CD4-positive, alpha-beta T cell (primary cell): ENCODE measurements at places on chromosomes 4 and X. TPM values are rescaled to one million over a fixed set of nuclear protein-coding genes. Genes with fewer than 3 reads are reported as not detected.

CPZ gene
- not detected for total RNA-seq

MAGEB10 gene
- not detected for total RNA-seq

VSIG1 gene
- total RNA-seq: 14.9 TPM

RAI2 gene
- 1.5 TPM for total RNA-seq

IL2 gene
- 4.7 TPM for total RNA-seq

SPINK2 gene
- 5.2 TPM for total RNA-seq

CNKSR2 gene
- 14.8 TPM for total RNA-seq

UBL4A gene
- total RNA-seq: 8.9 TPM

SLC6A8 gene
- total RNA-seq: 0.71 TPM

SOD3 gene
- total RNA-seq: not detected

MUC7 gene
- not detected for total RNA-seq

PAGE2B gene
- total RNA-seq: 0.99 TPM

GAGE12J gene
- total RNA-seq: not detected

ZIC3 gene
- not detected for total RNA-seq

RTL3 gene
- total RNA-seq: not detected

CITED1 gene
- total RNA-seq: not detected

OTC gene
- total RNA-seq: not detected

CCDC158 gene
- total RNA-seq: not detected

ZNF157 gene
- total RNA-seq: 0.47 TPM

FHDC1 gene
- total RNA-seq: 0.03 TPM

PLAC1 gene
- not detected for total RNA-seq

ADAMTS3 gene
- total RNA-seq: not detected

ADH1C gene
- not detected for total RNA-seq

CDKL2 gene
- total RNA-seq: 0.92 TPM

STARD8 gene
- 0.22 TPM for total RNA-seq

PABPC1L2B gene
- total RNA-seq: not detected
